ENCODE measurements at places on chromosomes 6 and 20.
A peak's percentile ranks its signal among the peaks of the same experiment; 100 is the strongest.

DNA sequence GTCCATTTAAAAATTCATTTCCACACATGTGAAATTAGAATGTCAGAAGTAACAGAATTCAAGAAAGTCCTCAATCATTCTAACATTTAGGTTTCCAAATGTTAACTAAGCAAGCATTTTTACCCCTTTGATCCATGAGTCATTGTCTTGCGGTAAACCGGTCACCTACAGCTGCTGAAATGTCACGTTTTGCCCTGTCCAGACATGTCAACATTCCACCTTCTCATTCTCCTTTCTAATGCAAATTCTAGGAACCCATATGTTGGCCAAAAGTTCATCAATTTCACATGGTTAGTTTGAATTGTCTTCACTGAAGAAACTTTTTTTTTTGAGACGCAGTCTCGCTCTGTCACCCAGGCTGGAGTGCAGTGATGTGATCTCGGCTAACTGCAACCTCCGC, 117.2 kb downstream of the IPCEF1 start:
- DNase-seq = no peak

- DNase-seq = no peak
Measured at GRCh38 chr6:33708516-33709204, 2.8 kb downstream of the UQCC2 start.

GRCh38 chr20:53621482-53622246, 28.0 kb upstream of the ZNF217 start:
- peak; percentile 83 for DNase-seq

DNA sequence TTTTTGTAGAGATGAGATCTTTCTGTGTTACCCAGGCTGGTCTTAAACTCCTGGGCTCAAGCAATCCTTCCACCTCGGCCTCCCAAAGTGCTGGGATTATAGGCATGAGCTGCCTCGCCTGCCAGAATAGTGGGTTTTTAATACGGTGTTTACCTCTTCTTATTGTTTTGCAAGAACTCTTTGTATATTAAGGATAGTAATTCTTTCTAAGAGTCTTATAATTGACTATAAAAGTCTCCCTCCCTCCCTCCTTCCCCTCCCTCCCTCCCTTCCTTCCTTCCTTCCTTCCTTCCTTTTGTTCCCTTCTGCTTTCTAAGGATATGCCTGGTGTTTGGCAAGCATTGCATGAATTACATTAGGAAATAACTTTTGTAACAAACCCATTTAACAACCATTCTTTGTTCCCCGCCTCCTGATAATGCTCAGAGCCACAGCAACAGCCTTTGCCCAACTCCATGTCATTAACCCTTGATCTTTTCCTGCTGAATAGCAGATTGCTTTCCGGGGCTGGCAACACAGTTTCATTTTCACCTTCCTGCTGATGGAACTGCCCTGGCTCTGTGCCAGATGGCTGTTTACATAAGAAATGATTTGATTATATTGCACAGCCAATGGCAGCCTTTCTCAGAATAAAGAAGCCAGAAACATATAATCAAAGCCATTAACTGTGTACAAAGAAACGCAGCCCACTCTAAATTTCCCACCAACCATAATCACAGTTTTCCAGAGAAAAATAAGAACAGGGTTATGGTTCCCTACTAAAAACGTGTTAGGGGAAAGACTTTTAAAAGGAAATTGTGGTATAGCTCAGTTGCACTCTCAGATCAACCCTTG, 143.7 kb upstream of the PTPN1 start:
- peak; percentile 96 for DNase-seq

DNA sequence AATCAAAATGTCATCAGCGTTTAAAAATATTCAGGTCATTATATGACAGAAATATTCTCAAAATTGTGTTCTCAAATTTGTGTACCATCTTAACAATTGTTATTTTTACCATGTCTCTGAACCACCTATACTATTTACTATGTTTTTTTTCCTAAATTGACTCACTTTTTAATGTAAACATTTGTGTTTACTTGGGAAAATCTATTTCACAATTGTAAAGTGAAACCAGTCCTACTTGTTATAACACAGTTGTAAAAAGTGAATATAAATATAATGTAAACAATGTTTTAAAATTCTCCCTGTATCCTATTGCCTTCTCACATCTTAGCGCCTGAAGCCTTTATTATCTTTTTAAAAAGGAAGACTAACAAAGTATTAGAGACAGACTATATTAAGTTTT, 83.5 kb downstream of the ADGRG6 start:
- no peak for DNase-seq

- peak; percentile 7 for DNase-seq
Measured at GRCh38 chr6:117317261-117317660, 51.9 kb downstream of the VGLL2 start.

- no peak for DNase-seq
Measured at GRCh38 chr6:142377497-142377848, 75.7 kb downstream of the ADGRG6 start.

DNA sequence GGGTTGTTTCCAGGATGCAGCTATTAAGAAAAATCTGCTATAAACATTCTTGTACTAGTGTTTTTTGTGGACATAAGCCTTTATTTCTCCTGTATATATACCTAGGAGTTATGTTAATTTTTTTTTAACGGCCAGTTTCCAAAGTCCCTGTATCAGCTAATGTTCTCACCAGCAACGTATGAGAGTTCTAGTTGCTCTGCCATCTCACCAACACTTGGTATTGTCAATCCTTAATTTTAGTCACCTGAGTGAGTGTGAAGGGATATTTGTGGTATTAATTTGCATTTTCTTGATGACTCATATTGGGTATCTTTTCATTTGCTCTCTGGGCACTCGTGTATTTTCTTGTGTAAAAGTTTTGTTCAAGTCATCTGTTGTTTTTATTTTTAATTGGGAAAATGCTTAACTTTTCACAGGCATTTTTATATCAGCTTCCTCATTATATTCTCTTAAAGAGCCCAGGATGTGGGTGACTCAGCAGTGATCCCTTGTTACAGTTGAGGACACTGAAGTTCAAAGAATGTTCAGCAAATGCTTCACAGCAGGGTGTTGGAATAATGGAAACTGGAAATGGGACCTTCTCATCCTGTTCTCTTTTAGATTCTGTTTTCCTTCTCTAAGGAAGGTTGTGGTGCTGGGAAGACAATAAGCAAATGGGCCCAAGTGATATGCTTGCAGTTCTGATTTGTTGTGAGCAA, 211.7 kb upstream of the PRND start:
- no peak for DNase-seq

DNA sequence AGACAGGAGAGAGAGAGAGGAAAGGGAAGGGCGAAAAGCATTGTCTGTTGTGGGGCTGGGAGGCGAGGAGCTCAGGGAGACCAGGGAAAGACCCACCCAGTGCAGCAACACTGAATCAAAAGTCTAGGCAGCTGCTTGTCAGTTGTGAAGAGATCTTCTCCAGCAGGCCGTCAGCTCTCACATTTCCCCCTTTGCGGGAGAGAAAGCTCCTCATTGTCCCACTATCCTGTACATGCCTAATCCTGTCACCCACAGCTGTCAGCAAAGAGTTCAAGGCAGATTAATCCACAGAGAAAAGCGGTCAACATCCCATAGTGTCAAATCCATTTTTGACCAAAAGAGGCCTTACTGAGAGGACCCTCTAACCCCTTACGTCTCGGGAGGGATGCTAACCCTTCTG, 27.3 kb downstream of the RNF182 start:
- no peak for DNase-seq

GRCh38 chr6:139231206-139231605, 60.6 kb downstream of the TXLNB start:
- no peak for DNase-seq

GRCh38 chr6:23243854-23244253, 674.5 kb downstream of the HDGFL1 start:
- DNase-seq = no peak

GRCh38 chr6:3517350-3517749, 60.5 kb upstream of the SLC22A23 start:
- DNase-seq = no peak

- no peak for DNase-seq
Measured at GRCh38 chr6:26198722-26199056, 111.5 kb downstream of the HFE start.

- no peak for DNase-seq
Measured at GRCh38 chr20:13700761-13701160, 62.0 kb upstream of the TASP1 start.

- no peak for DNase-seq
Measured at GRCh38 chr6:40825102-40825501, 213.9 kb downstream of the UNC5CL start.

- DNase-seq = no peak
Measured at GRCh38 chr6:5389086-5389745, 127.9 kb downstream of the FARS2 start.

Measured in dermis blood vessel endothelial cell (primary cell).